Activated CD8-positive, alpha-beta T cell treated with anti-CD3 and anti-CD28 coated beads, Interleukin-2, amount 10 ng/mL, durations not matched to agents 7 days and 5 days (primary cell): ENCODE measurements at places on chromosomes 7 and 10. TPM values are rescaled to one million over a fixed set of nuclear protein-coding genes. Genes with fewer than 3 reads are reported as not detected.

GRCh38 chr7:94998266-94999068 lies 91.1 kb downstream of the PPP1R9A start:
- no peak for DNase-seq

DNA sequence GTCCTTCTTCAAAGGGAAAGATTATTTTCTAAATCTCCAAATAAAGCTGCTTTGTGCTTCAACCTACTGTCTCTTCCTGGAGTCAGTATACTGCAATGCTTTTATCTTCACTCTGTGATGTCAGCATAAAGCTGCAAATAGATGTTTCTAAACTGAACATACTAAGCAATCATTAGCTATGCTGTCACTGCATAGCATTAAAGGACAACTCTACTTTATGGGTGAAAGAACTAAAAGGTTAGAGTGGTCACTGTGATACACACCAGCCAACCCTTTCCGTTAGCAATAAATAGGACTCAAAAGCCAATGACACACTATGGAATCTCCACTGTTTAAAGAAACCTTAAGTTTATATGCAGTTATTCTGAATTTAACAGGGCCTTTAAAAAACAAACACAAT lies 1.8 kb downstream of the CCDC186 start:
- DNase-seq, result no peak

- no peak for DNase-seq
Measured at GRCh38 chr7:94433224-94433623, 38.5 kb downstream of the COL1A2 start.

DNA sequence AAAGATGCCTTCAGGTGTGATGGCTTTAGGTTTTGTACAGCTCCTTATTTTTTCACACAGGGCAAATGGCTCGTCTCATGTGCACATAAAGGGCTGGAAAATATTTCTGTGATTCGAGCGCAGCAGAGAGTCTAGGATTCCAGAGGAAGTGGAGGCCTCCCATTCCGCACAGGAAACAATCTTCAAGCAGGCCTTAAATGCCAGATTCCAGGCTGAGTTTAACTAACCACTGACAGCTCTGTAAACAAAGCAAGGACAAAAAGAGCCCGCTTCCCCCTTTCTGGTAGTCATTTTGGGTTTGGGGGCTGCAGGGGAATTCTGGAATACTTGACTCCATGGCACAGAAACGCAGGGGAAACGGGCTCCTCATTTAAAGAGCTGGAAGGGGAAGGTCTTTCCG lies 87.2 kb downstream of the CALD1 start:
- DNase-seq, result no peak

Gene SHTN1
- not detected for total RNA-seq

Gene FZD1
- 0.26 TPM for total RNA-seq

Gene PODXL
- 1.5 TPM for total RNA-seq

Gene RHOBTB1
- not detected for total RNA-seq

Gene SSC4D
- total RNA-seq, result not detected
